ENCODE measurements at places on chromosomes 6 and 20.

- DNase-seq, result no peak
Observed at GRCh38 chr6:125149256-125150144, 4.1 kb upstream of the TPD52L1 start.

DNA sequence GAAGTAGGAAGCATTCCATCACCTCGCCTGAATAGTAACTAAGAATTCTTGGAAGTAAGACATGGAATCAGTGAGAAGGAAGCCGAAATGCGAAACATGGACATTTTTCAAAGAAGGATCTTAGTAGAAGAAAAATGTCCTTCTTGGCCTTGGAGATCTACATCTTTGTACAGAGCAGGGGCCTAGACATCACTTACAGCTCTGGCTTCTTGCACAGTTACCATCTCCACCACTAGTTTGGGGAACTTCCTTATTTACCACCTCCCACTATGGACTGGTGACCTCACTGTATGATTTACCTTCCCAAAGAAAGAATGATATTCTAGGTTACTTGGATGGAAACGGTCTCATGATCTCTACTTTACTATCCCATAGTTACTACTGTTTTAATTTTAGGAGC lies 15.7 kb downstream of the CASS4 start:
- no peak for DNase-seq

GRCh38 chr6:22956029-22956681 lies 386.8 kb downstream of the HDGFL1 start:
- no peak for DNase-seq

- no peak for DNase-seq
Observed at GRCh38 chr20:1824834-1825233, 70.4 kb upstream of the SIRPA start.

DNA sequence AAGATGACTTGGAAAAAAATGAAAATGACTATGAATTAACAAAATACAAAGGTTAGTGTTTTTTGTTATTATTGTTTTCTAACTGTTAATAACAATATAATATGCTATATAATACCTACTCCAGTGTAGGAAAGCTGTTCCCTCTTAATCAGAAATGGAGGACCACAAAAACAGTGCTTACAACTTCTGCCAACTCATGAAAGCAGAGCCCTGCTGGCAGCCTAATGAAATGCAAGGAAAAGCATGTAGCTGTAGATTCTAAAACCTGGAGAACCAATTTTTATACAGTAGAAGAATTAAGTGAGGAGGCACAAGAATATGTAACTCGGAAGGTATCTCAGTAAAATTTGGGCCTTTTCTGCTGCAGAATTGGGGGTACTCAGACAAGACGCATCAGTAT lies 29.4 kb downstream of the PHIP start:
- DNase-seq, result no peak

Data from activated effector memory CD4-positive, alpha-beta T cell treated with anti-CD3 and anti-CD28 coated beads, Interleukin-2, amount 50 U/mL, for 16 hours (primary cell).